ENCODE measurements at places on chromosomes 7 and 10.

GRCh38 chr10:48503293-48503911 lies 101.5 kb downstream of the ARHGAP22 start:
- no peak for DNase-seq

DNA sequence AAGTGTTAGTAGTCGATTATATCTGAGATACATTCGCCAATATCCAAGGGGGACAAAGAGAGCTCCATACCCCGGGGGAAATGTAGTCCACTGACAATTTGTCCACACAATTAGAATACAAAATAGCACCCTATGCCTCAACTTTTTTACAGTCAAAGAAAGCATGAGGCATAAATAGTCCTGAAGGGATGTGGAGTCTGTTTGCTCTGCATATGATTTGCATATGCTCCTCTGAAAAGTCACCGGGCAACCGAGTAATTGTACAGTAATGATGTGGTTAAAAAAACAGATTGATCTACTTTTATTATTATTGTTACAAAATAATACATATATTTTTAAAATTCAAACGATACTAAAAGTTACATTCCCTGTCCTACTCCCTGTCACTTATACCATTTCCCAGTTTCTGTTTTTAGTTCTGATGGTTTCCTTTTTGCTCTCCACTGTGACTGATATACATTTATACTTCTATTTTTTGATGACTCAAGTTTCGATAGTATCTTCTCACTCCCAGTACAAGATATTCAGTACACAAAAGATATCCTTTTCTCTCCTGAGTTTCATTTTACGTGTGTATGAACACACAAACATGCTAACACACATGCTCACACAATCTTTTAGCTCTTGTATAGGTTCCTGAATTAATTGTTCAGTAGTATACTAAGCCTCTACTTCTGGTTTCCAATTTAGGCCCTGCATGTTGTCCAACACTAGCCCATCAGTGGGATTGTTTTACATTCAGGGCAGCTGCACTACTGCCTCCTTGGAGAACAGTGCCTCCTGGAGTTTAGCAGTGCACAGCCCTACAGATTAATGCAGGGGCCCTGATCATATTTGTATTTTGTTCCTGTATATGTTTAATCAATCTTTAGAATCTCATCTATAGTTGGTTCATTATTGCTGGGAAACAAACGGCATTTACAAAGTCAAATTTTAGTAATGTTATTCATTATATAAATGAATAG lies 130.9 kb downstream of the TES start:
- DNase-seq, result no peak

- no peak for DNase-seq
Measured at GRCh38 chr7:43536773-43537172, 46.1 kb upstream of the STK17A start.

- DNase-seq, result no peak
Measured at GRCh38 chr10:88292185-88292514, 291.0 kb downstream of the RNLS start.

DNA sequence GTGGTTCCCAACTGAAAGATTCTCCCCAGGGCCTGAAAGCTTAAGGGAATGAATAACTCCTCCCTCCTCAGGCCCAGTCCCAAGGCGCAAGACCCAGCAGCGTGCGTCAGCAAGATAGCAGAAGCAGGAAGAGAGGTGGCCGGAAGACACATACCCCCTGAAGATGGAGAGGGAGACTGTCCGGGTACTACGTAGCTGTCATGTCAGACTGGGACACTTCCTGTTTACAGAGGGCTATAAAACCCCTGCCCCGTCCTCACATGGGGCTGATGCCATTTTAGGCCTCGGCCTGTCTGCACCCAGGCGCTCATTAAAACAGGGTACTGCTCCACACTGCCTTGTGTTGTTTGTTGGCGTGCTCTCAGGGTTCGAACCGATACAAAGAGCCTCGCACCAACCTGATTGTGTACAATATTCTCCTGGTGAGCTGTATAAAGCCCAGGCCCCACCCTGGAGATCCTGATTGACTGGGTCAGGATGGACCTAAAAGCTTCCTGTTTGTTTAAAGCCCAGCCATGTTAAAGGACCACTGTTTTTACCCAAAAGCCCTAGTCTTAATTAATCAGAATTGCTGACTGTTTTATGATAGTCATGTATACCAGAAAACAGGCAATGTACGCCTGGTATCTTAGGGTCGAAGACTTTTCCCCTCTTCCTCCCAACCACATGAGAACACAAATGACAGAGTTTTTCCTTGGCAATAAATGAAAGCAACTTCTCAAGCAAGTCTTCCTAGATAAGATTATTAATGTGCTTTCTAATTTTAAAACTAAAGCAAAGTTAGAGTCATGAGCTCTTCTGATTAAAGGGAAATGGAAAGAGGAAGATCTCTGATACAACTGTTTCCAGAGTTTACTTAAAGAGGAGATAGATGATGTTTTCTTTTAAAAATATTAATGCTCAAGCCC lies 251.5 kb downstream of the DOCK4 start:
- no peak for DNase-seq

DNA sequence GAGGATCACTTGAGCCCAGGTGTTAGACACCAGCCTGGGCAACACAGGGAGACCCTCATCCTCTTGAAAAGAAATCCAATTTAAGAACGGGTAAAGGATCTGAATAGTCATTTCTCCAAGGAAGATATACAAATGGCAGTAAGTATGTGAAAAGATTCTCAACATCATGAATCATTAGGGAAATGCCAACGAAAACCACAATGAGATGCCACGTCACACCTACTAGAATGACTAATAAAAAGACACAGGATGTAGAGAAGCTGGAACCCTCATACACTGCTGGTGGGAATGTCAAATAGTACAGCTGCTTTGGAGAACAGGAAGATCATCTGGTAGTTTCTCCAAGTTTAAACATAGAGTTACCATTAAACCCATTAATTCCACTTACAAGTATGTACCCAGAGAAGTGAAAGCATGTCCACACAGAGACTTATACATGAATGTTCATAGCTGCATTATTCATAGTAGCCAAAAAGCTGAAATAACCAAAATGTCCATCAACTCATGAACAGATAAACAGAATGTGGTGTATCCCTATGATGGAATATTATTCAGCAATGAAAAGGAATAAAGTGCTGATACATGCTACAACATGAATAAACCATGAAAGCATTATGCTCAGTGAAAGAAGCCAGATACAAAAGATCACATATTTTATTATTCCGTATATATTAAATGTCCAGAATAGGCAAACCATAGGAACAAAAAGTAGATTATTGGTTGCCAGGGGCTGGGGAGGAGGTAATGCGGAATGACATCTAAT lies 13.1 kb upstream of the ZMIZ2 start:
- DNase-seq, result no peak

GRCh38 chr10:124340033-124340760 lies 78.5 kb downstream of the OAT start:
- DNase-seq, result no peak

DNA sequence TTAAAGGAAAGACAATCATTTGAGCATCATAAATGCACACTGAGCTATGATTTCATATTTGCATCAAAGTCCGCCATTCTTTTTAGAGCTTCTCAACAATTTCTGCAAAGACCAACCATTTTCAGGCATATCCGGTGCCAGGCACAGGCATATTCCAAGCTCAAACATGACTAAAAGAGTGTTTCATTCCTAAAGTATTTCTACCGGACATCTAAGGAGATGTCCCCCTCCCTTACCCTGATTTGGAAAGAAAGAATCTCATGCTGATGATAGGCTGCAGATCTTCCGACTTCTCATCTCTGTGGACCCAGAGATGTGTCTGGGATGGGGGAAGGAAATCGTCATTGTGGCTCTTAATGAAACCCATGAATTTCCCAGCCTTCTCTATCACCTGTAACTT lies 600.5 kb upstream of the MGMT start:
- no peak for DNase-seq

DNA sequence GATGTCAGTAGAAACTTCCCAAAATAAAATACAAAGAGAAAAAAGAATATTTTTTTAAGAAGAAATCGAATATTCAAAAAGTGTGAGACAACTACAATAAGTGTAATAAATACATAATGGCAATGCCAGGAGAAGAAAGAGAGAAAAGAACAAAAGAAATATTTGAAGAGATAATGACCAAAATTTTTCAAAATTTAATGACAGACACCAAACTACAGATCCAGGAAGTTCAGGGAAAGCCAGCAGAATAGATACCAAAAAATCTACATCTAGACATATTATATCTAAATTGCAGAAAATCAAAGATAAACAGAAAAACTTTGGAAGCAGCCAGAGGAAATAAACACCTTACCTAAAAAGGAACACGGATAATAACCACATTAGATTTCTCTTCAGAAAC lies 66.8 kb upstream of the CDK1 start:
- no peak for DNase-seq

DNA sequence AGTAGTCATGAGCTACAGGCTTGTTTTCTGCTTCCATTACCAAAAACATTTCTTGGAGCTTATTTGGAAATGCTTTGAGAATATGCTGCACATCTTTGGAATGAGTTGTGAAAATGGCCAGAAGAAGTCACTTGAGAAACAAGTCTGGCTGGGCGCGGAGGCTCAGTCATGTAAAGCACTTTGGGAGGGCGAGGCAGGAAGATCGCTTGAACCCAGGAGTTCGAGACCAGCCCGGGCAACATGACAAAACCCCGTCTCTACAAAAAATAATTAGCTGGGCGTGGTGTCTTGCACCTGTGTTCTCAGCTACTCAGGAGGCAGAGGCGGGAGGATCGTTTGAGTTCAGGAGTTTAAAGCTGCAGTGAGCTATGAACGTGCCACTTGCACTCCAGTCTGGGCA lies 882 bp upstream of the CHCHD1 start:
- no peak for DNase-seq

DNA sequence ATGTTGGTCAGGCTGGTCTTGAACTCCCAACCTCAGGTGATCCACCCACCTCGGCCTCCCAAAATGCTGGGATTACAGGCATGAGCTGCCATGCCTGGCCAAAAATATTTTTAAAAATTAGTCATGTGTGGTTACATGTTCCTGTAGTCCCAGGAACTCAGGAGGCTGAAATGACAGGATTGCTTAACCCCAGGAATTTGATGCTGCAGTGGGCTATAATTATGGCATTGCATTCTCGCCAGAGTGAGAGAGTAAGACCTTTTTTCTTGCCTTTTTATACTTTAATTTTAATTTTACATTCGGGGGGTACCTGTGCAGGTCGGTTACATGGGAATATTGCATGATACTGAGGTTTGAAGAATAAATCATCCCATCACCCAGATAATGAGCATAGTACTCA lies 86.6 kb upstream of the ZNF92 start:
- DNase-seq, result no peak

- DNase-seq, result no peak
Measured at GRCh38 chr10:60898321-60898720, 45.7 kb downstream of the RHOBTB1 start.

GRCh38 chr7:108263425-108263824 lies 133.3 kb upstream of the LAMB4 start:
- DNase-seq, result no peak

- DNase-seq, result no peak
Measured at GRCh38 chr7:55485501-55486191, 86.7 kb downstream of the VOPP1 start.

- DNase-seq, result no peak
Measured at GRCh38 chr7:106521541-106521940, 139.4 kb downstream of the CCDC71L start.

DNA sequence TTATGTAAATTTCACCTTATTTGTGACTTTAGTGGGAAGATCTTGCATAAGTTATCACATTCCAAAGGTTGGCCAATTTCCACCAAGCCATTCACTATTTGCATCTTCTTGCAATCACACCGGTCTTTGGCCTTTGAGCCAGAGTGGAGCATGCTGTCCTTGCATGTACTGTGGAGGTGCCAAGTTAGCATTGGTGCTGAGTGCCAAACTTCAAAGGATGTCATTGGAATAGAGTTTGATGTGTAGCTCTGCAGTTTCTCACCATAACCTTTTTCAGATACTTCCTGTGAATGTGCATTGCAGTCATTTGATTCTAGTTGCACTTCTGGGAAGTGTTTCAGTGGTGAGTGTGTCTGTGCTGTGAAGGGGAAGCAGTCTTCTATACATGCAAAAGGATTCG lies 620.6 kb downstream of the SUGCT start:
- no peak for DNase-seq

GRCh38 chr10:26468291-26468690 lies 30.1 kb downstream of the APBB1IP start:
- no peak for DNase-seq

GRCh38 chr10:27223964-27224363 lies 16.6 kb downstream of the ACBD5 start:
- peak; percentile 21 for DNase-seq

DNA sequence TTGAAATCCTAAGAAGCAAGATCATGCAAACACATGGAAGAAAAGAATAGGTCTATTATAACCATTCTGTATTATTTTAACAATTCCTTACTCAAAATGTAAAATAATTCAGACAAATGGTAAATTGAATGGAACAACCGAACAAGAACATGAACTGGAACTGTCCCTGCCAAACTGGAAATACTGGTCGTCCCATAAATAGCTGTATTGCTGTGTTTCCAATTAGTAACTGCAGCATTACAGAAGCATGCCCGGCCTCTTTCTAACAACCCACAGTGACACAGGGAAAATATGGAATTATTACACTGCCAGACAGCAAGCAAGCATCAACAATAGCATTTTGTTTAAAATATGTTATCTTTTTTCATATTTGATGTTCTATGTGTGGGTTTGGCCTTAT lies 1138.5 kb upstream of the PHF14 start:
- no peak for DNase-seq

GRCh38 chr10:106548832-106549231 lies 615.7 kb downstream of the SORCS1 start:
- no peak for DNase-seq

- no peak for DNase-seq
Measured at GRCh38 chr10:90917238-90917967, 3.5 kb downstream of the ANKRD1 start.

- DNase-seq, result no peak
Measured at GRCh38 chr10:18312374-18313139, 172.3 kb downstream of the CACNB2 start.

DNA sequence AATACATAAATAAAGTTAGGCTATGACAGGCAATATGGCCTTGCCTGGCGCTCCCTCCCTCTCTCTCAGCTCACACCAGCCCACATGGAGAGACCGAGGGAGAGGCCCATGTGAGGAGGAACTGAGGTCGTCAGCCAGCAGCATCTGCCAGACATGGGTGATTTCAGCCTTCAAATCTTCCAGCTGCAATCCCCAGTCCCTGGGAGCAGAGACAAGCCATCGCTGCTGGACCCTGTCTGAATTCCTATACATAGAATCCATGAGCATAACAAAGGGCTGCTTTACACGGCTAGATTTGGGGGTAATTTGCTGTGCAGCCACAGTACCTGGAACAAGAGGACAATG lies 35.6 kb downstream of the ANKRD16 start:
- DNase-seq, result no peak

Measured in stimulated activated CD8-positive, alpha-beta memory T cell treated with anti-CD3 and anti-CD28 coated beads, Interleukin-4, amount 100 ng/mL, for 1 hour (primary cell).